ENCODE measurements at places on chromosomes 12 and 14.

- DNase-seq, result no peak
Measured at GRCh38 chr14:55665067-55665675, 85.2 kb downstream of the KTN1 start.

DNA sequence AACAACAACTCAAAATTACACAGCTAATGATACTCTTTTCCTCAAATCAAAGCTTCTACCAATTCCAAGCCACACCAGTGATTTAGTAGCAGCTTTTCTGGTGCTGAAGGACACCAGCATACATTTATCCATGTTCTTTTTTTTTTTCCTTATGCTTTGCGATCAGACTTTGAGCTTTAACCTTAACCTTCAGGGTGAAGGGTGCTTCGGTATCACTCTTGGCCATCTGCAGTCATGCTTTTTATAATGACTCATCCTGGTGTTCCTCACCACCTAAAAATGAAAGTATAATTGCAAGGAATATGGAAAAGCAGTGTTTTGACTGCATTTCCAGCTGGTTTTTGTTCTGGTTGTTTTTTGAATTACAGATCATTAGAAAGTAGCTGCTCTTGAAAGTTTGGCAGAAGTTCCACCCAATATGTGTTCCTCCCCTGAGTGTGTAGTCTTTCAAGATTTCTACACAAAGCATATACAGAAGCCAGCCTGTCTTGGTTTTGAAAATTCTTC, 1.3 kb upstream of the SLC41A2 start:
- no peak for DNase-seq

GRCh38 chr14:105309371-105309770, 5.2 kb upstream of the PACS2 start:
- DNase-seq, result no peak

DNA sequence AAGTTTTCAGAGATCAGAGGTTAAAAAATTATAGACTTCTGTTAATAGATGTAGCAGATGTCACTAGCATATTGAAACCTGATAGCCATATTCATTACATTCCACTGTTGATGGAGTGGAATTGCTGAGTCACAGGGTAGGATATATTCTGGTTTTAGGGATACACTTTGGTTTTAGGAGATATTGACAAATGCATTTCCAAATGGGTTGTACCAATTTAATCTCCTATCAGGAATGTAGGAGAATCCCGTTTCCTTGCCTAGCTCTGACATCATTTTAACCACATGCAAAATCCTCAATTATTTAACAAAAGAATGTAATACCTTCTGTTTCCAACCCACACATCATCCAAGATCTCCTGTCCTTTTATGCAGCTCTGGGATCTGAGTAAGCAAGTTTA, 30.7 kb upstream of the ESR2 start:
- no peak for DNase-seq

- DNase-seq, result no peak
Measured at GRCh38 chr12:127272864-127273263, 994.1 kb upstream of the TMEM132C start.

DNA sequence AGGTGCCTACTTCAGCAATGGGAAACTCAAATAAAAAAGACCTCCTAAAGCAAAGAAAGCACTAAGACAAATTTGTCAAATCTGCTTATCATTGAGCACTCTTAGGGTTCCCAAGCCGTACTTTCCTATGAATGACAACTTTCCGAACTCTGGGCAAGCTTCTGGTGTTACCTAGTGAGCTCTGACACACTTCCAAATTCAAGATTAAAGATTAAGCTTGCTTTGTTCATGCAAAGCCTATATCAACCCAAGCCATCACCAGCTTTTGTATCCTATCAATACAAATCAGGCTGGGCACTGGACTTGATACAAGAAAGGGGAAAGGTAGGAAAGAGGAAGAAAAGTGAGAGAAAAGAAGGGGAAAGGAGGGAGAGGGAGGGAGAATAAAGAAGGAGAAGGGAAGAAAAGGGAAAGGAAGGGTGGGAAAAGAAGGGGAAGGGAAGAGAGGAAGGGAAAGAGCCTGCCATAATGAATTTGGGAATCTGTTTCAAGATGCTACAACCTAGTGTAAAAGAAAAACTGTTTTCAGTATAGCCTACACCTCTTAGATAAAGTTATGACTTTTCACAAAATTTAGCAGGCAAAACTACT, 23.8 kb upstream of the FBLN5 start:
- no peak for DNase-seq

DNA sequence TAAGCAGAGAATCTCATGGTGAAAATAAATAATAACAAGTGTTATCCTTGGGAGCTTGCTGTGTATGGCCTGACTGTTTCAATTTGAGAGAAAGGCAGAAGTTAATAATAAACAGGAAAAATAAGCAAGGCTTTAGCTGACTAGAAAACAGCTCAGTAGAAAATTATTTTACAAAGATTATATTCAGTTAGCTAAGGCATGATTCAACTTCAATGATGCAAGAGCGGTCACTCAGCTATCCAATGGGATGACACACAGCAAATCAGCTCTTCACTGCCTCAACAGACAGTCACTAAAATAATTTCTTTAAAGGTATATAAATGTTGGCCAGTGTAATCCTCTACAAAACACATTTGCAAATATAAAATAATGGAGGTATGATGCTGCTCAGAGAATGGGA, 18.6 kb downstream of the GSTZ1 start:
- DNase-seq, result no peak

DNA sequence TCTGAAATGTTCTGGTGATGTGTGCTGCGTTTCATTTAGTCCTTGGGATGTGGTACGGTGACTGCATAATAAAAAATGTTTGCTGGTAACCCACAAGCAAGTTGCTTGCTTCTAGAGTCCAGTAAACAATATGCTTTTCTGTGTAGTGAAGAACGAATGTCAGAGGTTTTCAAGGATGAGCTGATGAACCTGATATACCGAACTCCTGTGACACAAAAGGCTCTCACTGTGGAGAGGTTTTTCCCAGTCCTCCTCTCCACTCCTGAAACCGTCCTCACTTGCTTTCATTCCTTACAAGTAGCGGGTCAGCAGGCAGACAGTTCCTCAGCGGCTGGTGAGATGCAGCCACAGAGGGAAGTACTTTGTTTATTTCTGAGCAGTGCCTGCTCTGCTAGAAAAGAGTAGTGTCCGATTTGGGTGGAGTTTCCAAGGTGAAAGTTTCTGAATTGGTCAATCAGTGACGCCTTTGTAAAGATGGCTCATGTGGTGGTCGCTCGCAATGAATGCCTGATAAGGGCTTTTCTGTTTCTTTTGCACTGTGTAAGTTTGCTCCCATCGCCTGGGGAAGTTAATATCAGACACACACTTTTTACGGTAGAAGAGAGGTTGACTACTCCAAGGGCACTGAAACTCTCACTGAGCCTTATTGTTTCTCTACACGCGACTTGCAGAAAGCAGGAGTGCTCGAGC, 3.0 kb downstream of the ETV6 start:
- DNase-seq, result no peak

DNA sequence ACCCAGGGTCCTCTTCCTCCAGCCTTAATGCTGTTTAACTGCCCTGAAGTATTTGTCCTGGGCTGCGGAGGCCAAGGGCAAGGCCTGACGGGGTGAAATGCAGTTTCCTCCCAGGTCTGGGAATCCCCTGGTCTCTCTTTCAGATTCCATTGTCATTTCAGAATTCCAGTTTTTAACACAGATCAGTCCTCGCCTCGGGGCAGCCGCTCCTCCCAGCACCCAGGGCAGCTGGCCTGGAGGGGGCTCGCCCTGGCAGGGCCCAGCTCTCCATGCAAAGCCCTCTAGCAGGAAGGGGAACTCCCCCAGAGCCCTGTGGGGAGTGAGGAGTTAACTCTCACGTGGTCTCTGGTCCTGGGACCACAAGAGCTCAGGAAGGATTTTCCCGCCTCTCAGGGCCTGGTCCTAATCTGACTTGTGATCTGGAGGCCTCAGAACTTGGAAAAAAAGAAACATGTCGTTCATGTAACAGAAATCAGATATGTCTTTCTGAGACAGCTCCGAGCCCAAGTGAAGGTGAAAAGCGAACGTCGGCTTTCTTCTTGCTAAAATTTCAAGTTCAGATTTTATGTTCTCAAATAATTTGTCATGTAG, 265.6 kb upstream of the SFSWAP start:
- no peak for DNase-seq

DNA sequence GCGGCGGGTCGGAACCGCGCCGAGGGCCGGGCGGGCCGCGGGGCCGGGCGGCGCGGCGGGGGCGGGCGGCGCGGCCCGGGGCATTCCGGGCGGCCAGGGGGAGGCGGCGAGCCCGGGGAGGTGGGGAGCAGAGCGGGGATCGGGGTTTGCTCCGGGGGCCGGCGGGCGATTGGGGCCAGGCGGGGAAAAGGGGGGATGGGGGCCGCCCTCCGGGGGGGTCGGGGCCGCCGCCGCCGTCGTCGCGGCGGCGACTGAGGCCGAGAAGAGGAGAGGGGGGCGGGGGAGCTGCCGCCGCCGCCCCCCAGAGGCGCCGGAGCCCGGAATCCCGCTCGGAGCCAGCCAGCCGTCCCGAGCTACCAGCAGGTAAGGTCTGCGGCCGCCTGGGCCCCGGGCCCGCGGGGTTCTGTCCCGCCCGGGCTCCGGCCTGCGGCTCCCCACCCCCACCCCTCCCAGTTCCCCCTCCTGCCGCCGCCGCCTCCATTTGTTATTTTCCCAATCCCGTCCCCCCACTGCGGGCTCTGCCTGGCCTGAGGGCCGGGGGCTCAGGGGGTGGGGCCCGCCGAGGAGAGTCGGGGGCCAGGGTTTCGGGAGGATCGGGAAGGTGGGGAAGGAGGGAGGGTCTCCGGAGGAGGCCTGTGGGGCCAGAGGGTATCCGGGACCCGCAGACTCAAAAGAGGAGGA, 403 bp downstream of the ATN1 start:
- DNase-seq, result no peak

GRCh38 chr14:22489244-22489545, 99.8 kb downstream of the DAD1 start:
- DNase-seq, result no peak

DNA sequence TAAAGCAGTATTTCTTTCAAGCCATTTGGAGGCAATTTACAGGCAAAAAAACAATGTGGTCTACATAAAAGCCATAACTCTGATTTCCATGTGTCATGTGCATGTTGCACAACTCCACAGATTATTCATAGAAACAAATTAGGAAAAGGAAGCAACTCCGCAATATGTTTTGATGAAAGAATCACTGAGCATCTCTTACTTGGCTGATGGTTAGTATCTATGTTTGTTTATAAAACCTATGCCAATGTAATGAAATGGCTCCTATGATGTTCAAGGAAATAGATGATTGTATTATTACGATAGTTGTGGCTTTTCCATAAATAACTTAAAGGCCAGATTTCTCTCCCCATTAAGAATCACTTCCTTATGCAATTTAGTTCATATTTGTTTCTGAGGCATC, 373.7 kb downstream of the CCDC91 start:
- DNase-seq, result no peak
